ENCODE measurements at places on chromosomes 13 and 19. TPM values are rescaled to one million over a fixed set of nuclear protein-coding genes. Genes with fewer than 3 reads are reported as not detected.

DNA sequence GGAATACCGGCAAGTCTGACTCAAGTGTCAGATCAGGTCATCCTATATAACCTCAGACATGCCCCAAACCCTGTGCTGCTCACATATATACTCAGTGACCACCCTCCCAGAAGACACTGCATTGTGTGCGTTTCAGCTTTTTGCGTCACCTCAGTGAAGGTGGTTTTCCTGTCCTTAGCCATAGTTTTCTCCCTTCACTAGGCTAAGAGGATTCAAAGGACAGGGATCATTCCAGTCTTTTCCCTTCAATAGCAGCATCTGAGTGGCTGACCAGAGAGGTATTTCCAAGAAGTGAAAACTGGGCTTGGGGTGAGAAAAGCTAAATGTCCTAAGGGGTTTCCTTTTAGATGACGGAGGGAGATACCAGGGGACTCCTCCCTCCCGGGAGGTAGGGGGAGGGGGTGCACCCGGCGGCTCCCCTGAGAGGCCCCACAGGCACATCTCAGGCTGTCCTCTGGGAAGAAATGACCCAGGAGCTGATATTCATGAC, 12.7 kb upstream of the OR10H1 start:
- DNase-seq, result no peak

DNA sequence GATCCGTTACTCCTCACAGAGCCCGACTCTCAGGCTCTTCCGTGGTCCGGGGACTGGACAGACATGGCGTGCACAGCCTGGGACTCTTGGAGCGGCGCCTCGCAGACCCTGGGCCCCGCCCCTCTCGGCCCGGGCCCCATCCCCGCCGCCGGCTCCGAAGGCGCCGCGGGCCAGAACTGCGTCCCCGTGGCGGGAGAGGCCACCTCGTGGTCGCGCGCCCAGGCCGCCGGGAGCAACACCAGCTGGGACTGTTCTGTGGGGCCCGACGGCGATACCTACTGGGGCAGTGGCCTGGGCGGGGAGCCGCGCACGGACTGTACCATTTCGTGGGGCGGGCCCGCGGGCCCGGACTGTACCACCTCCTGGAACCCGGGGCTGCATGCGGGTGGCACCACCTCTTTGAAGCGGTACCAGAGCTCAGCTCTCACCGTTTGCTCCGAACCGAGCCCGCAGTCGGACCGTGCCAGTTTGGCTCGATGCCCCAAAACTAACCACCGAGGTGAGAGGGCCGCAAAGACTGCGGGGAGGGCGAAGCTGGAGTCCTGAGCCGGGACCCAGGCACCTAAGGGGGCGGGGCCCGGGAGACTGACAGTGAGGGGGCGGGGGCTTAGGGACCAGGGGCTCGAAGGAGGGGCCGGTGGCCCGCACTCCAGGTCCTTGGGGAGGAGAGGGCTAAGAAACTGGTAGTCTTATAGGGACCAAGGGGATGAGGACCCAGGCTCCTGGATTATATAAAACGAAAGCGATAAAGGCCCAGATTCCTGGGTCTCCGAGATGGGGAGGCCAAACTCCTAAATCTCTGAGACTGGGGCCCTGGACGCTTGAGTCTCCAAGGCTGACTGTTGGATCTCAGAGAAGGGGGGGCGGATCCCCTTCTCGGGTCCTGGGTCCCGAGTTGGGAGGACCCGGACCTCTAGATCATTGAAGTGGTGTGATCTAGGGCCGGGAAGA, 2.0 kb downstream of the ETV2 start:
- DNase-seq, result peak; percentile 95

DNA sequence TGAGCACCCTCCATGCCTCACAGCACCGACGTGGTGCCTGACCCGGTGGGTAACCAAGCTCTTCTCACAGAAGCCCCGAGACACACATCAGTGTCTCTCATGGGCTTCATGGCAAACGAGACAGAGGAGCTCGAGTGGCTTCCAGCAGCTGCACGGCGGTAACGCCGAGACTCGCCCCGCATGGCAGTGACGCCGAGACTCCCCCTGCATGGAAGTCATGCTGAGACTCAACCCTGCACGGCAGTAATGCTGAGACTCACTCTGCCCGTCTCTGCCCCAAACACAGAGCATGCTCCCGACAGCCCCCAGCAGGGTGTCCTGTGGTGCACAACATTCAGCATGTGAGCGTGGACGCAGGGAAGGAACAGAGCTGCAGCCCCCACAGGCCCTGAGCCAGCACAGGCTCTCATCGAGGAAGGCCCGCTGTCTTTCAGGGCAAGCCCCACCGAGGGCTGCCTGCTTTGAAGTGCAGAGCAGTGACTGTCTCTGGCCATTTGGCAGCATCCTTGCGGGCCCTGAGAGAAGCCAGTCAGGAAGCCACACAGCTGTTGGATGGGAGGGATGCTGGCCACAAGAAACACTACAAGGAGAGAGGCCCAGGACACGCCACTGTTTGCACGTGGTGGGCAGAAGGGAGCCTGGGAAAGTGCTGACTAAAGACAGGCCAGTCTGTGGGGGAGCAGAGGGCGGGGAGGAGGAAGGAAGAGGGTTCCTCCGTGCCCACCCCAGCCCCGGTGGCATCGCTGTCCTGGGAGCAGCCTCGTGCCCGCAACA, 9.5 kb downstream of the GAS6 start:
- DNase-seq, result peak; percentile 85

GRCh38 chr19:31330761-31331160, 18.5 kb downstream of the TSHZ3 start:
- DNase-seq, result no peak

The ZNF439 gene
- 4.3 TPM for total RNA-seq
